Glomerular endothelial cell (primary cell): ENCODE measurements at places on chromosomes 1 and 21. TPM values are rescaled to one million over a fixed set of nuclear protein-coding genes. Genes with fewer than 3 reads are reported as not detected.

GRCh38 chr1:65164633-65165032 lies 16.6 kb downstream of the AK4 start:
- no peak for DNase-seq

DNA sequence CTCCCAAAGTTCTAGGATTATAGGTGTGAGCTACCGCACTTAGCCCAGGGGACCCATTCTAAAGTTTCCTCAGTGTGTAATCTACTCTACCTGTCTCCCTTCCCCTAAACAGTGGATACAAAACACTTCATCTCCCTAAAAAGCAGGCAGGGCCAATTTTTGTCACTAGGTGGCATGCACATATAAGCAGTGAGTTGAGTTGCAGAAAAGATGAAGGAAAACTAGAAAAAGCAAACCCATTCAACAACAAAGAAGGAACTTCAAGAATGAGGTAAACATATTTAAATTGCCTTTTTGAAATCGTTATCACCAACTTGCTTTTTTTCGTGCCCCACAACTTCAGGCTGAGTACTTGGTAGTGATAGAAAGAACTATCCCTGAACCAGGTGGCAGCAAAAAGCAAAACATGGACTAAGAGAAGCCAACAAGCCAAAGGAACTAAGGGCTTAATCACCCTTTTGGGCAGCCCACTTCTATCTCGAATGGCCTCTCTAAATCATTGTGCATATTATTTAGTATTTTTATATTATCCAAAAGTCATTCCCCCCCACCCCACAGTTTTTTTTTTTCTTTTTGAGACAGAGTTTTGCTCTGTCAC lies 19.7 kb upstream of the ALDH9A1 start:
- no peak for DNase-seq

DNA sequence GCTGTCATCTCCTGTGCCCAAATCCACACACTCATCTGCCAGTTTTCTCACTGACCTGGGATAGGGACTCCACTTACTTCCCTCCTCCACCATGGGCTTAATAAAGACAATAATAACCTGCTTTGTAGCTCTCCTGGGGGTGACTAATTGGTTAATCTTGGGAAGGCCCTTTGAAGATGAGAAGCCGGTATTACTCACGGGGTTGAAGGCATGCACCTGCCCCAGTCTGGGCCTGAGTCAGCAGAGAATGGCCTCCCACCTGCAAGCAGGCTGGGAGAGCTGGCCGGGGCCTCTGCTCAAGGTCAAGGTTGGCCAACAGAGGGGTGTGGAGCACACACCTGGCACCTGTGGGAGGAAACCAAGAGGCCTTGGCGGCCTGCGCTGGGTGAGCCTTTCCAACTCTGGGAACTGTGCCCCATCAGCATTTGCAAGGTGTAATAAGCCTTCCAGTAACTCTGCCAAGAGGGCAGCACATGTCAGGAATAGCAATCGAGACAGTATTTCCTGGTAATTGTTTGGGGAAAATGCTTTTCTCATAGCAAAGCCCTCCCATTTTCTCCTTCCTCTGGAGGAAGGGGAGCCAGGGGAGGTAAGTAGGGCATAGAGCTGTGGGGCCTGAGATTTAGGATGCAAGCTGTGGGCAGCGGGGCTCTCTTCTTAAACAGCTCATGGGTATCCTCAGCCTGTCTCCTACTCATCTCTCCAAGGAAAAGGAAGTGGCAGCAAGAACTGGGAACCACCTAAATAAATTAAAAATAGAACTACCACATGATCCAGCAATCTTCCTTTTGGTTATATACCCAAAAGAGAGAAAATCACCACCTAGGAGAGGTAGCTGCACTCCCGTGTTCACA lies 49.0 kb downstream of the TOMM20 start:
- no peak for DNase-seq

GRCh38 chr21:32554832-32555638 lies 30.3 kb downstream of the TCP10L start:
- DNase-seq, result no peak

GRCh38 chr21:39315603-39316445 lies 2.4 kb upstream of the BRWD1 start:
- DNase-seq, result no peak

- DNase-seq, result peak; percentile 68
These were observed 26.5 kb downstream of the AKNAD1 start for GRCh38 chr1:108830119-108831008.

DNA sequence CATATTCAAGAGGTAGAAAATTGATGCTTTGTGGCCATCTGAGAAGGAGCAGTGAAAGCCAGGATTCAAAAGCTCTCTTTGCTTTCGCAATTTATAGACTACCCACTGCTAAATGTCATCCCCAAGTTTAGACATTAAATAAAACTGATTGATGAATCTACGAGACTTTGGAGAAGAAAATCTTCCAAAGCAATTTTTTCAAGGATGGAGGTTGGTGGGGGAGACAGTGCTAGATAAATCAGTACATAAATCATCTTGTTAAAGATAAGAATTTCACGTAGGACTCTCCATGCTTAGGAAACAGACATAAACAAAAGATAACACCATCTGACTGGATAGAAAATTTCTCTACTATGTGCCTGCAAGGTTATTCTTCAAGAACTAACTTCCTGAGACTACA lies 147.6 kb upstream of the TIAM1 start:
- no peak for DNase-seq

GRCh38 chr21:38768471-38769063 lies 37.2 kb upstream of the ETS2 start:
- DNase-seq, result no peak

DNA sequence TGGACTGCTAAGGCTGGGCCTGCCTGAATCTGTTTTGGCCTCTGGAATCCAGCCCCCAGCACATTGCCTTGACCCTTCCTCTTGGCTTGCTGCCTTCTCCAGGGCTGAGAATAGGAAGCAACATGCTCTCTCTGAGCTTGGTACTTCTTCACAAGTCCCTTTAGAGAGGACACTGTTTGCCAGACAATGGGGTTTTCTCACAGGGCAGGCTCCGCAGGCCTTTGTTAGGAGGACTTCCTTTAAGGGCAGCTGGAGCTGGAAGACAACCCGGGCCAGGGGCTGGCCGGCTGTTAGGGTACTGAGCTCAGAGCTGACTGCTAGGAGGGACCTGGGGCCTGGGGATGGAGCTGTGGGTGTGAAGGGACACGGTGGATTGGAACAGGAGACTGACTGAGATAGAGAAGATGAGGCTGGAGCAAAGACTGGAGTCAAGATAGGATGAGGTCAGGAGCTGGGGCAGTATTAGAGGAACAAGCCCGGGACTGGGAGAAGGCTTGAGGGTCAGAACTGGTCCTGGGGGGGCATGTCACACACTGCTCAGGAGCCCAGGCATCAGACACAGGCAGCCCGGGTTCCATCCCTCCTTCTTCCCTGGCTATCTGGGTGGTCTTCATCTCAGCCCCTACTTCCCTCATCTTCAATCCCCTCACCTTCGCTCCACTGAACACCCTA lies 5.4 kb upstream of the ALPL start:
- DNase-seq, result no peak

- no peak for DNase-seq
These were observed 22.6 kb upstream of the RABGAP1L start for GRCh38 chr1:174136714-174137113.

DNA sequence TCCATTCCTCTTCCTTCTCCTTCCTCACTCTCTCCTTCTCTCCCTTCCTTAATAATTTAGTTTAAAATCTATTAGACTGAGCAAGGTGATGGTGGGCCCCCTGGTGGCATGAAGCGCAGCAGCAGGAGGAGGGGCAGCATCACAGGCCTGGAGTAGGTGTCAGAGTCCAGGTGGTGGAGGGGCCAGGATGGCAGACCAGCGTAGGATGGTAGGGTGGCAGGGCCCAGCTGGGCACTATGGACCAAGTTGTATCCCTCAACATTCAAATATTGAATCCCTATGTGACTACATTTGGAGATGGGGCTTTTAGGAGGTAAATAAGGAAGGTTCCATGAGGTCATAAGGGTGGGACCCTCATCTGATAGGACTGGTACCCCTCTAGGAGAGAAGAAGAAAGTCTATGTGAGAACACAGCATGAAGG lies 61.0 kb downstream of the WDR4 start:
- DNase-seq, result no peak

DNA sequence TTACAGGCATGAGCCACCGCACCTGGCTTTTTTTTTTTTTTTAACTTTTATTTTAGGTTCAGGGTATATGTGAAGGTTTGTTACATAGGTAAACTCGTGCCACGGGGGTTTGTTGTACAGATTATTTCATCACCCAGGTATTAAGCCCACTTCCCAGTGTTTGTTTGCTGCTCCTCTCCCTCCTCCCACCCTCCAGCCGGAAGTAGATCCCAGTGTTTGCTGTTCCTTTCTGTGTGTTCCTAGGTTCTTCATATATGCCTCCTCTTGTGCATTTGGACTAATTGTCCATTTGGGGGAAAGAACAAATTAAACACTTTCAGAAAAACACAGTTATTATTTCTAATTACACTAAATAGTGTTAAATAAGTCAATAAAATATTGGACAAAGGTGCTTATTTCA lies 1.1 kb upstream of the SLC2A7 start:
- DNase-seq, result no peak

- DNase-seq, result no peak
These were observed 66.1 kb downstream of the CYYR1 start for GRCh38 chr21:26506956-26507355.

- DNase-seq, result no peak
These were observed 57.4 kb downstream of the FOXD2 start for GRCh38 chr1:47495176-47495713.

- no peak for DNase-seq
These were observed at the start of gene CSMD2 for GRCh38 chr1:34164771-34165391. Gene CSMD2, minus strand, starts transcription at chr1:34165230. Its CDS starts 133 bp downstream, at chr1:34165097.

DNA sequence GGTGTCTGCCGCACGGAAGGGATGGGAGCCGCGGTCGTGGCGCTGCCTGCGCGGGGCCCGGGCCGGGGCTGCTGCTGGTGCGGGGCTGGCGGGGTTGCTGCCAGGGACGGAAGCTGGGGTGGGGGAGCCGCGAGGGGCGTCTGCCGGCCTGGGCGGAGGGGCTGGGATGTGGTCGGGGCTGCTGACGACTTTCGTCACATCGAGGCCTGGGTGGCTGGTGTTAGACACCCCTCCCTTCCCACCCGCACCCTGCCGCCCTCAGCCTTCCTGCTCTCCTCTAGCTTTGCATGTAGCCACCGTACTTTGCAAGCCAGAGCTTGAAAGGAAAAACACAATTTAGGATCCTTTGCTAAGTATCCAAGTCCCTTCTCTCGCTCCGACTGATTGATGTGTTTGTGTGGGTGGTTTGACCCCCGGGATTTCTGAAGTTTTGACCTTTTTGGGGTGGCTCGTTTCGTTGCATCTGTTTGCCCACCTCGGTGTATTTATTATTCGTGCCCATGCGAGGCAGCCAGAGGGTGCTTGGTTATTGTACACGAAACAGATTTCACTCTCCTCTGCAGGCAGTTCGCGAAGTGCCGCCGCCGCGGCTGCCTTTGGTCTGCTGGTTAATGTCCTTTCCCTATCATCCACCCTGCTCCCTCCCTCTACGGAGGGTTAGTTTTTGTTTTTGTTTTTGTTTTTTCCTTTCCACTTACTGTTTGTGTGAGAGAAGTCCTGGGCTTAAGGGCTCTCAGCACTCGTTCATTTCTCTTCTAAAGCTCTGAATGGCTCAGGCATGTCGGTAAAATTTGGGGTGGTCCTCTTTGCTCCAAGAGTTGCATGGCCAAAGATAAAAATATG lies 868 bp downstream of the C1orf21 start:
- no peak for DNase-seq

DNA sequence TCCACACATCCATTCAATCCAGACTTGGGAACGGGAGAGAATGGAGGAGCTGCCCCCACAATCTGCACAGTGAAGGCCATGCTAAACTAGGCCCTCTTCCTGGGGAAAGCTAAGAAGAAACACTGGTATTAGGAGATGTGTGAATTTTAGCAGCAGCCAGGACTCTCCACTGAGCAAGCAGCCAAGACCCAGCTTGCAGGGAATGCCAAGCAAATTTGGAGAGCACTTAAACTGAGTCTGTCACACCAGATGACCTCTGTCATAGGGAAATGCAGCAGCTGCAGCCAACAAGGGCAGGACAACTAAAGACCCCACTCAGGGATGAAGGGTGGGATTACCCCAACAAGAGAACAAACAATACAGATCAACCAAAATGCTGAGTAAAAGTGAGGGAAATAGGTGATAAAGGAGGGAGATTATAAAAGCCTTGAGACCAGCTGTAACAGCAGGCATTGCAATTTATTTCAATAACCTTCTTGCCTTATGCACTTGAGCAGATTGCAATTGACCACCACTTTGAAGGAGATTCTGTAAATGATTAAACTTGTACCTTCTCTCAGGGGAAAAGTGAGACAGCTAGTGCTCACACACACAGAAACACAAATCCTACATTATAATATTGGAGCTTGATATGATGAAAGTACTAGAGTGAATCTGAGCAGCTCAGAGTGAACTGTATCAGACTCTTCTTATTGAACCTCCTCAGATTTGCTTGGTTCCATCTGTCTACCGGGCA lies 2.5 kb upstream of the CLCA1 start:
- no peak for DNase-seq

DNA sequence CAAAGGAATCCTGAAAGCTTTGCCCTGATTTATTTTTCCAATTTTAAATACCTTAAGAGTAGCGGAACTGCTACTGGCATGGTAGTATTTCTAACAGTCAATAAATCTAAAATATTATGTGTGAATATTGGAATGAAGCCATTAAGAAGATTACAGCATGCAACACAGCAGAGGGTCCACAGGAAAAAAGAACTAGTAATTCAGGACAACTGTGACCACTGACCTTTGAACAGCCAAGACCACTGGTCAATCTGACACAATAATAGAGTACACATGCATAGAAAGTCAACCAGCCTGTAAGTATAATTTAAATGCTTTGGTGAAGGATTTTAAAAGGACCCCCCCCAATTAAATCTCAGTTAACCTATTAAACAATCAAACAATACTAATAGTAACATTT lies 171.0 kb downstream of the DENND1B start:
- DNase-seq, result no peak

DNA sequence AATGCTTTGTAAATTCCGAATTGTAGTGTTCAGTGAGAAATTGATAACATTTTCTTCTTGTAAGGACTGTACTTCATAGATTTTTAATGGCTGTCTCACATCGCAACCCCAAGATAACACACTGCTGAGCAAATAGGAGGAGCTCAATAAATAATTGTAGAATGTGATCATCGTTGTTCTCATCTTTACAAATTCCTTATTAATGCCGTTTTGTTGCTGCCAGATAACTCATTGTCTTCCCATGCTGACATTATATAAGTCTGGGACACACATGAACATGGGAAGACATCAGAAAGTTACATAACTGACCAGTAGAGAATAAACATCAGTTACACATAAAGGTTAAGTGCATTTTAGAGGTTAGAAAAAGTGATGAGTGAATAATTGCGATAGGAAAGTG lies 46.4 kb upstream of the TSPAN2 start:
- no peak for DNase-seq

- no peak for DNase-seq
These were observed 334 bp downstream of the CTH start for GRCh38 chr1:70411360-70411844.

- DNase-seq, result no peak
These were observed 55.7 kb downstream of the USP1 start for GRCh38 chr1:62492521-62492920.

GRCh38 chr21:44378646-44379514 lies 25.5 kb downstream of the TRPM2 start:
- no peak for DNase-seq

GRCh38 chr1:203354246-203354645 lies 3.3 kb upstream of the FMOD start:
- no peak for DNase-seq

NCAM2 gene
- 7.6 and 16.6 TPM in 2 replicates for total RNA-seq

SEMA4A gene
- total RNA-seq, result 0.93 and 1.3 TPM in 2 replicates

ENAH gene
- total RNA-seq, result 33.9 and 46.1 TPM in 2 replicates

FMO1 gene
- total RNA-seq, result not detected in 2 replicates

TAL1 gene
- 20.4 and 23.2 TPM in 2 replicates for total RNA-seq

GUCA2A gene
- not detected in 2 replicates for total RNA-seq
